Activated naive CD8-positive, alpha-beta T cell treated with anti-CD3 and anti-CD28 coated beads, Interleukin-2, amount 50 U/mL, for 24 hours (primary cell): ENCODE measurements at places on chromosomes 7 and 10.

- DNase-seq, result no peak
Measured at GRCh38 chr7:89517815-89518214, 636.5 kb upstream of the STEAP1 start.

DNA sequence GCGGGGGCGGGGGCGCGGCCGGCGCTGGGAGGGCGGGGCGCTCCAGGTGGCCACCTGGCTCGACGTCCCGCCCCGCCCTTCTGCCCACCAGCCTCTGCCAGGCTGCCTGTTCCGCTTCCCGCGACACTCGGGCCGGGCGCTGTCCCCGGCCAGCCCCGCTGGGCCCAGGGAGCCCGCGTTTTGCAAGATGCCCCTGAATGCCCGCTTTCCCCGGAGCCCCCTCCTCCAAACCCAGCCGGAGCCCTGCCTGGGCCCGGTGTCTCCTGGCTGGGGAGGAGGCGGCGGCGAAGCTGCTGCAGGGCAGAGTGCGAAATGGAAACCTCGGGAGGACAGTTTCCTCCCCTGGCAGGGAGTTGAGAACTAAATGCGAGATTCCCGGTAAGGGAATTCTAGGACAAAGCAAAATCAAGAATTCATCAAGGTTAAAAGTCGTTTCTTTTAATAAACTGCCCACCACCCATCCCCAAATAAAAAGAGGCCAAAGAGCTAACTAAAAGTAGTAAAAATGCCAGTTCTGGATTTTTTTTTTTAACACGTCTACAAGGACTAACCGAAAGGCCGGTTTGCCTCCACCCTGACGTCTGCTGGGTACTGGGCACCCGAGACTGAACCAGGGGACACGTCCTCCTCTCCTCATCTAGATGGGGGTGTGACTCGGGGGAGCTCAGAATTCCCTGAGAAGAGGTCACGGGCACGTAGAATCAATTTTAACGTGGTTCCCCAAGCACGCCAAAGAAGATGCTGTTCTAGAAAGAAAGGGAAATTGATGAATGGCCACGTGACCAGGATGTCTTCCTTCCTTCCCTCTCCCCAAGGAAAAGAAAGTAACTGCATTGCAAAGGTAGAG lies 200.4 kb upstream of the NFE2L3 start:
- no peak for DNase-seq

GRCh38 chr10:34002896-34003295 lies 668.4 kb upstream of the NRP1 start:
- DNase-seq, result no peak

DNA sequence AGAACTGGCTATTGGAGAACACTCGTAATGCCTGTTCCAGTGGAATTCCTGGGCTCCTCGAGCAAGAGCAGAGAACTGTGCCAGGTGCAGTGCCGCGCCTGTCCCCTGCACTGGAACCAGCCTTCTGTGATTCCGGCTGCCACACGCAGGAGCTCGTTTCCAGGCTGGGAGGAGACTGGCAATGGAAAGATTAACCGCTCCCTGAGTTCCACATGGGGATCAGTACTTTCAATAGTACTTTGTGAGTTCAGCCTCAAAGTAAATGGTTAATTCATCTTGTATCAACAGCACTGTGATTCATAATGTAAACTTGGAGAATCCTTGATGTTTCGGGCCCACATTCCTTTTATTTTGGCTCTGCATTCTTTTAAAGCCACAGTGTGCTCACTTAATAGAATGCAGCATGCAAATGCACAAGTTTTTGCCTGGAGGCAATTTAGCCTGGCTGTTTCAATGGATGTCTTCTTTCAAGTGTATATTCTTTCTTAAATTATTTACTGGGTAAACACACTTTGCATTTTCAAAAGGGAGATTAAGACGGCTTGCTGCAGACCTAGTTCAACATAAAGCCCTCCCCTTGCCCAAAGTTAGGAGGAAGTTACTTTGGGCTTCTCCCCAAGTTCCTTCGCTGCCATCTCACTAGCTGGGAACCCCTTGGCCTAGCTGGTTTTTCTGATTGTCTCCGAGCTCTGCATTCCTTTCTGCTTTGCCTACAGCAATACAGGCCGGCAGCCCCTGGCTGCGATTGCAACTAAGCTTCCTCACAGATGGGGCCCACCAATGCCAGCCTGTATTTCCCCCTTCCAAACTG lies 138.1 kb upstream of the TCF7L2 start:
- DNase-seq, result no peak

- DNase-seq, result no peak
Measured at GRCh38 chr7:36278620-36279172, 111.0 kb upstream of the ANLN start.

- DNase-seq, result no peak
Measured at GRCh38 chr7:30019387-30019786, 7.1 kb downstream of the FKBP14 start.

DNA sequence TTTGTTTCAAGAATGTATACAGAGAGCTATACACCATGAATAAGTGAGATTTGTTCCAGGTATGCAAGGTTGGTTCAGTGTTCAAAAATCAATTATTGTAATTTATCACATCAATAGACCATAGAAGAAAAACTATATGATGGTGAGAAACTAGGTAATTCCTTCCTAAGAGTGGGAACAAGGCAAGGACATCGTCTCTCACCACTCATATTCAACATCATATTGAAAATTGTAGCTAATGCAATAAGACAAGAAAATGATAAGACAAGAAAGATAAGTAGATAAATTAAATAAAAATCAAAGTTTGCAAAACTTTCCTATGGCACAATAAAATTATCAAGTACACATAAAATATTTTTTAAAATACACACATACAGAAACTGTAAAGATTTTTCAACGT lies 385.3 kb upstream of the COBL start:
- DNase-seq, result no peak

DNA sequence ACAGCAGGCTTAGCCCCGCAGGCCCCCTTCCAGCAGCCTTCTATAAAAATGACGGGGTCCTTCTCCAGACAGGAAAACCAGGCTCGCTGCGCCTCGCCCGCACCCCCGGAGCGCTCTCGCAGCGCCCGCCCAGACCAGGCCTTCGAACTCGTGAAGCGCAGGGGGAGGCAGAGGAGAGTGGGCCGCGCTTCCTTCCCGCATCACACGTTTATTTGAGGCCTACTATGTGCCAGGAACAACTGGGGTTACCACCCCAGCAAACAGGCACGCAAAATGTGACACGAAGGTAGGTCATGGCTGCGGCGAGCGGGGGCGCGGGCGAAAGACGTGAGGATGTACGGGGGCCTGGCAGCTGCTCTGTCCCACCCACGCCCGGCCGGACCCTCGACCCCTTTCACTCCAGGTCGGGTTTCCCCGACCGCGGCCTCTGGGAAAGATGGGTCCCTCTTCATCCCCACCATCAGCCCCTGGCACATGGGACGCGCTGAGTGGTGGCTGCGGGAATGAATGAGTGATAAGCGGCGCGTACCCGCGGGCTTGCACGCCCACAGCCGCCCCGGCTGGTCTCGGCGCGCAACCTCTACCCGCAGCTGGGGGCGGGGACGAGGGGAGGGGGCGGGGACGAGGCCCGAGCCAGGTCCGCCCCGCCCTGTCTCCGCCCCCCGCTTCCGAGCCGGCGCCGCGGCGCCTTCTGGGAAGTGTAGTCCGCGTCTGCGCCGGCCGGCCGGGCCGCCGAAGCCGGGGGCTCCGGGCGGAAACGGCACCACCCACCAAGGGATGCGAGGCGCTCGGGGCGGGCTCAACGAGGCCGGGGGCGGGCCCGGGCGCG lies 59.1 kb downstream of the ZNF467 start:
- DNase-seq, result peak; percentile 95

GRCh38 chr10:13500201-13500600 lies 28.6 kb downstream of the BEND7 start:
- DNase-seq, result no peak

GRCh38 chr10:63438506-63439498 lies 27.0 kb downstream of the JMJD1C start:
- DNase-seq, result no peak

DNA sequence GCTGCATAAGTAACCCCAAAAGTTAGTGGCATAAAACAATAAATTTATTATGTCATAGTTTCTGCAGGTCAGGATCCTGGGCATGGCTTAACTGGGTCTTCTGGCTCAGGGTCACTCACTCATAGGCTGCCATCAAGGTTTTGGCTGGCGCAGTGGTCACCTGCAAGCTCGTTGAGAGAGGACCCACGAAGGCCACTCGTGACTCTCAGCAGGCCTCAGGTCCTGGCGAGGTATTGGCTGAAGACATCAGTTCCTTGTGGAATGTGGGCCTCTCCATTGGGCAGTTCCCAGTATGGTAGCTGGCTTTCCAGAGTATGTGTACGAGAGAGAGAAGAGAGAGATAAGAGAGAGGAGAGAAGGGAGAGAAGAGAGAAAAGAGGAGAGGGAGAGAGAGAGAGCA lies 138.3 kb upstream of the KLF14 start:
- no peak for DNase-seq

DNA sequence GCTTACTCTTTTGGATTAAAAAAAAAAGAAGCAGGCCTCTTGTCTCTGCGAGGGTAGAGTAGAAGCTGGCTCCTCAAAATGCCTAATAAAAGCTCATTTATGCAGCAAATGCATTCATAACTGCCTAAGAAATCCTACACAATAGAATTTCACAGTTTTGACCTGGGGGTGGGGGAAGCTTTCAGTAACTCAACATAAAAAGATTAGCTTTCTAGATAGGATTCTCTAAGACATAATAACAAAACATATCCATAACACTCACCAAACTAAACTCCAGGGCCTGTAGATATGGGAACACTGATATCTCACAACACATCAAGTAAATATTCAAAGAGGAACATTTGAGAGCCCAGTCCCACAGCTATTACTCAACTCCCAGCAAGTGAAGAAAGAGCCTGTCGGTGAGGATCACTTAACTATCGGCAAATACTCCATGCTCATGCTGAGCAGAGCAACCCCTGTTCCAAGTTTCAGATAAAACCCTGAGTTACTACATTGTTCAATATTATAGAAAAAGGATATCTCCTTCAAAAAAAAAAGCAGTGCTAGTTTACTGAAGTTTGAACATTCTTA lies 88.1 kb downstream of the COBL start:
- DNase-seq, result no peak

GRCh38 chr10:101139421-101139911 lies 8.4 kb downstream of the TLX1 start:
- DNase-seq, result no peak

- DNase-seq, result no peak
Measured at GRCh38 chr7:146359176-146359575, 242.6 kb downstream of the CNTNAP2 start.

DNA sequence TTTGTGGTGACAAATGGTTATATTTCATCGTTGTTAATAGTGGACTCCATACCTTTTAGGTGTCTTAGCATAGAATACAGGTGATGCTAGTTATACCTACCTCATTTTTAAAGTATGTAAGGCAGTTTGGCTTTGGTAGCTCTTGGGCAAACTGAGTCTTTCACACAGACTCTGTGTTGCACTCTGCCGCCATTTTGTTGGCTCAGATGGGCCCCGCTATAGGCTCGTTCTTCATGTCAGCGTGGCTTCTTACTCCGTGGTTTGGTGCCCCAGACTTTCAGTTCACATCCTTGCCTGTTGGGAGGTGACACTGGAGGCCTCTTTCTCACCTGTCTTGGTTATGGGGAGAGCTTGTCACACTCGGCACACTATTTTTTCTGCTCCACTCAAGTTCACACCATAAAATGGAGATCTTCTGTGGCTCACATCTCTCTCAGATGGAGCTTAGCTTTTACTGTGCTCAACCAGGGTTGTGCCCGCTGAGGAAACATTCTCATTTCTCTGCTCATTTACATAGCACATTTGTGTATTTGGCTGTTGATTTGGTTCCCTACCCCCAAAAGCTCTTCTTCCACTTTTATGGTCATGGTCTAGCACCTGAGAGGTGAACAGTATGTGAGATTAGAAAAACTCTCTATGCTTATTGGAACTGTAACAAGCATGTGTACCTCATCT lies 178.5 kb downstream of the ARID5B start:
- DNase-seq, result no peak

- no peak for DNase-seq
Measured at GRCh38 chr10:101132636-101133473, 1.8 kb downstream of the TLX1 start.

DNA sequence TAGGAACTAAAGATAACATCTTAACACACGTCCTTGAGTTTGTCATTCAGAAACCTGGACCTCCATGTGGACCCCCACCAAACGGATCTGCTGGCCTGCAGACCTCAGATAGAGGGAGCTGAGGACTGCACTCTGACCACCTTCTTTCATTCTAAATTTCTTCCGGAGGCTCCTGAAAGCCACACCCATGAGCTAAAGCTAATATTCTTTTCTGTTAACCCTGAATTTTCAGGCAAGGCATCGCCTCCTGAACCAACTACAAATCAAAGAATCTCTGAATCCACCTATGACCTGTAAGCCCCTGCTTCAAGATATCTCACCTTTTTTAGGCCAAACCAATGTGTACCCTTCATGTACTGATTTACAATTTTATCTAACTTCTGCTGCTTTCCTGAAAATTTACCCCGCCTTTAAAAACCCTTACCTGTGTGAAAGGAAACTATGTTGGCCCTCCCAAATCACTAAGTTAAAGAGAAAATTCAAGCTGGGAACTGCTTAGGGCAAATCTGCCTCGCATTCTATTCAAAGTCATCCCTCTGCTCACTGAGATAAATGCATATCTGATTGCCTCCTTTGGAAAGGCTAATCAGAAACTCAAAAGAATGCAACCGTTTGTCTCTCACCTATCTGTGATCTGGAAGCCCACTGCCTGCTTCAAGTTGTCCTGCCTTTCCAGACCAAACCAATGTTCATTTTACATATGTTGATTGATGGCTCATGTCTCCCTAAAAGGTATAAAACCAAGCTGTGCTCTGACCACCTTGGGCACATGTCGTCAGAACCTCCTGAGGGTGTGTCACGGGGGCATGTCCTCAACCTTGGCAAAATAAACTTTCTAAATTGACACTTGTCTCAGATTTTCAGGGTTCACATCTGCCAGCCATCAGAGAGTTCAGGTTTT lies 7.7 kb upstream of the MSMB start:
- no peak for DNase-seq

GRCh38 chr7:69775231-69775771 lies 177.0 kb downstream of the AUTS2 start:
- no peak for DNase-seq

- no peak for DNase-seq
Measured at GRCh38 chr7:55574051-55574717, 1.9 kb upstream of the VOPP1 start.

GRCh38 chr7:115779561-115779960 lies 251.0 kb downstream of the TFEC start:
- no peak for DNase-seq

- DNase-seq, result no peak
Measured at GRCh38 chr10:95391581-95392216, 100.9 kb upstream of the PDLIM1 start.

- DNase-seq, result peak; percentile 58
Measured at GRCh38 chr7:25565949-25566348, 337.7 kb upstream of the NPVF start.

- no peak for DNase-seq
Measured at GRCh38 chr10:85862771-85863170, 503.8 kb downstream of the GRID1 start.

- no peak for DNase-seq
Measured at GRCh38 chr7:2631946-2632732, at the start of gene TTYH3. Gene TTYH3 (plus strand): TSS chr7:2631986. CDS start chr7:2632156, 170 bp downstream.

- no peak for DNase-seq
Measured at GRCh38 chr7:117916309-117916708, 43.1 kb upstream of the CTTNBP2 start.

- DNase-seq, result no peak
Measured at GRCh38 chr10:48931188-48931587, 8.5 kb downstream of the LRRC18 start.
